ENCODE measurements at places on chromosomes 16 and 17.

- peak; percentile 62 for DNase-seq
Measured at GRCh38 chr17:45394913-45395568, 37.6 kb downstream of the ARHGAP27 start.

- no peak for DNase-seq
Measured at GRCh38 chr17:14446825-14447224, 145.9 kb downstream of the HS3ST3B1 start.

GRCh38 chr17:73340093-73340596 is 28.3 kb upstream of the CDC42EP4 start:
- DNase-seq, result peak; percentile 14

DNA sequence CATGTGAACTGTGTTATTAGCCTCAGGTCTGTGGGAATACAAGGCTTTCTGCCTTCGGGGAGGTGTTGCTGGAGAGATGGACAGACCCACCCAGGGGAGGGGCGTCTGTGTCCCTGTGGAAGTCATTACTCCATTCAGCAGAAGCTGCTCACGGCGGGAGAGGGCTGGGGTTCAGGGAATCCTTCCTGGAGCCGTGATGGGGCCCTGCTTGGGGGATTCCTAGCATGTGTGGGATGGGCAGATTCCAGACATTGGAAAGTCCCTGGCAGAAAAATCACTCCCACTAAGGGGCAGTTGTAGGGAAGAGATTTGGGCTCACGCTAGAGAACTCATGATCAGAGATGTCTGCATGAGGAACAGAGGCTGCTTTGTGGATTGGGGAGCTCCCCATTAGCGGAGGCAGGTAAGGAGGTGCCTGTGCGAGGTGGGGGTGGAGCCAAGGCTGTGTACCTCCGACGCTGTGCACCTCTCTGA is 56.3 kb upstream of the IL34 start:
- no peak for DNase-seq
